Testis (tissue), 5 donors: ENCODE measurements at places on chromosomes 11 and 22. TPM values are rescaled to one million over a fixed set of nuclear protein-coding genes. Genes with fewer than 3 reads are reported as not detected.

DNA sequence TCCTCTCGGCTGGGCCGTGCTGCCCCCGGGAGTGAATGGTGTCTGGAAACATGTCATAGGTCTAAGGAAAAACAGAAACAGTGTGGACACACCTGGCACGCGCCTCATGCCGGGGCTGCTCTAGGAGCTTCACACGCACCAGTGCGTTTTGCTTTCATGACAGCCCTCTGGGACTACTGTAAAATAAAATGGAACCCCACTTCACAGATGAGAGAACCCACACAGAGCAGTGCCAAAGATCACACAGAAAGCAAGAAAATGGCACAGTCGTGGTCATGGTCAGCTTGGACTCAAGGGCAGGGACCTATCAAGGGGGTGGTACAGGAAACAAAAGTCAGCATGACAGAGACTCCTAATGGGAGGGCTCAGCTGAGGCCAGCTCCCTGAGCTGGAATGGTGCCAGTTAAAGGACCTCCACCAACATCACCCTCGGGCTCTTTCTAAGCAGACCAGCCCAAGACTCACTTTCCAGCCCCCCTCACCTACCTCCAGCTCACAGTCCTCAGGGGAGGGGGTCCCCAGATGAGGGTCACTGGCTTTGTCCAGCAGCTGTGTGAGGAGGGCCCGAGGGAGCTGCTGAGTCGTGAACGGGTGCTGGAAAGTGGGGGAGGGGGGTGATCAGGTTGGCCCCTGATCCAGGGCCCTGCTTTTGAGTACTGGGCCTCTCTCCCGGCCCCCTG is 3.3 kb downstream of the MAP4K2 start:
- H3K27me3 ChIP-seq: no peaks in the 10 kb centered on the region
- no peak overlapping the region for H3K4me3 ChIP-seq
- H3K4me1 ChIP-seq: peaks cover 21% of the 10 kb centered on the region
- no peak for DNase-seq
- H3K27ac ChIP-seq: no peak overlapping the region

DNA sequence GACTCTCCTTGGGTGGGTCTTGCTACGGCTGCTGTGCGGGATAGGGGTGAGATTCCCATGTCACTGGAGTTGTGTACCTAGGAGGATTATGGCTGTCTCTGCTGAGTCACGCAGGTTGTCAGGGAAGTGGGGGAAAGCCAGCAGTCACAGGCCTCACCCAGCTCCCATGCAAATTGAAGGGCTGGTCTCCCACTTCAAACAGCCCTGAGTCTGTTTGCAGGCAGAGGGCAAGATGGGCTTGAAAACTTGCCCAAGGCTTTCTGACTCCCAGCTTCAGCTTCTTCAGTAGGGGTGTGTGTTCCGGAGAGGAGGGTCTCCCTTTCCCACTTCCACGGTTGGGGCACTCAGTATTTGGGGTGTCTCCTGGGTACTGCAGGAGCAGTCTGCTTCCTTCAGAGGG is 10.9 kb upstream of the SC5D start:
- H3K27me3 ChIP-seq: no peaks in the 10 kb centered on the region
- H3K4me3 ChIP-seq: no peak overlapping the region
- H3K36me3 ChIP-seq: no peaks in the 10 kb centered on the region
- H3K4me1 ChIP-seq: no peaks in the 10 kb centered on the region
- H3K27ac ChIP-seq: no peak overlapping the region

DNA sequence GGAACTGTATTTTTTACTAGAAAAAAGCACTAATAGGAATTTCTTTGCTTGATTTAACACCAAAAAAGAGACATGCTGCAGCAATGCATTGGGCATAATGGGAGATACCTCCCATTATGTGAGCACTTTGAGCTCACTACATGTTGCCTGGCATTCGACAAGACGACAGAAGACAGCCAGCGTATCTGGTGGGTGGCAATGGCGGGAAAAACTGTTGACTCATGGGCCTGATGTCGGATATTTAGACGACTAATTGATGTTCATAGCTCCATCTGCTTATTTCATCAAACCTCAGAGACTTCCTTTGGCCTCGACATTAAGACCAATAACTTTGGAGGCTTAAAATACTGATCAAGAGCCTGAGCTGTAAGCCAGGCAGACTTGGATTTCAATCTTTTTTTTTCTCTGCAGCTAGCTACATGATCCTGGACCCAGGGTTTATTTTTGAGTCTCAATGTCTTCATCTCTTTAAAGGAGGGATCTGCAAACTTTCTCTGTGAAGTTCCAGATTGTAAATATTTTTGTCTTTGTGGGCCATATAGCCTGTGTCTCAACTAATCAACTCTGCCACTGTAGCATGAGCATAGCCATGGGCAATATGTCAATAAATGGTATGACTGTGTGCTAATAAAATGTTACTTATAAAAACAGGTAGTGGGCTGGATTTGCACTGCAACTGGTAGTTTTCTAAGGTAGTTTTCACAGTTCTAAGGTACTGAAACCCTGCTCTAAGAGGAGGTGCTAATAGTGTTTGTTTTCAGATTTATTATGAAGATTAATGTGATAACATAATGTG is 375.1 kb downstream of the METTL15 start:
- H3K36me3 ChIP-seq: no peaks in the 10 kb centered on the region
- DNase-seq: no peak
- H3K4me1 ChIP-seq: no peaks in the 10 kb centered on the region
- no peak overlapping the region for H3K4me3 ChIP-seq
- H3K27ac ChIP-seq: no peak overlapping the region

DNA sequence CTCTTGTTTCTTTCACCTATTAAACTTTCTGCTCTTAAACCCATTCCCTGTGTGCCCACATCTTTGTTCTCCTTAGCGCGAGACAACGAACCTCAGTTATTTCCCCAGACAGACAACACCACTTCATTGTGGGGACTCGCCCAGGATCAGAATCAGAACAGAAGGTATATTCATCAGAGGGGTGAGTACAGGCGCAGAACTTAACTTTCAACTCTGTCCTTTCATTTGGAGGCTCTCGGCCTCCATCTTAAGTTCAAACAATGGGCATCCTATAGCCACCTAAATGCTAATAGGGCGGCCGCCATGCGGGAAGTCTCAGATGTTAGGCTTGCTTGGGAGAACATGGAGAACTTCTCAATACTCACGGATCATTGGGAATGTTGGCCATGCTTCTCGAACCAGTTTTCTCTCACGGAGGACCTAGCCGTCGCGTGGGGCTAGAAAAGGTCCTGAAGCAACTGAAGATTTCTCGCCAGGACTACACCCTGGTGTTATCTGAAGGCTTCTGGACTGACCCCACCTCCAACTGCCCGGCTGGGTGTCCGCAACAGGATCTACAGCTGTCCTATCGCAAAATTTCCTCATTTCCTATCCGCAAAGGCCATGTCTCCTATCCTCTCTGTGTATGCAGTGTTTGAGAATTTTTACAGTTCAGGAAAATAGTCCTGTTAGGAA is 13.4 kb upstream of the HYLS1 start:
- no peak overlapping the region for H3K27ac ChIP-seq
- no peaks in the 10 kb centered on the region for H3K36me3 ChIP-seq
- no peaks in the 10 kb centered on the region for H3K4me1 ChIP-seq
- H3K27me3 ChIP-seq: no peaks in the 10 kb centered on the region

Gene SCN4B
- total RNA-seq: 2.0 TPM
